ENCODE measurements at places on chromosomes 2 and 18. TPM values are rescaled to one million over a fixed set of nuclear protein-coding genes. Genes with fewer than 3 reads are reported as not detected.

GRCh38 chr2:204931562-204931961 lies 386.3 kb downstream of the PARD3B start:
- no peak for DNase-seq

GRCh38 chr2:102184568-102184967 lies 2.3 kb upstream of the IL1RL2 start:
- DNase-seq, result no peak

GRCh38 chr18:72261590-72261989 lies 282.6 kb downstream of the CBLN2 start:
- no peak for DNase-seq

DNA sequence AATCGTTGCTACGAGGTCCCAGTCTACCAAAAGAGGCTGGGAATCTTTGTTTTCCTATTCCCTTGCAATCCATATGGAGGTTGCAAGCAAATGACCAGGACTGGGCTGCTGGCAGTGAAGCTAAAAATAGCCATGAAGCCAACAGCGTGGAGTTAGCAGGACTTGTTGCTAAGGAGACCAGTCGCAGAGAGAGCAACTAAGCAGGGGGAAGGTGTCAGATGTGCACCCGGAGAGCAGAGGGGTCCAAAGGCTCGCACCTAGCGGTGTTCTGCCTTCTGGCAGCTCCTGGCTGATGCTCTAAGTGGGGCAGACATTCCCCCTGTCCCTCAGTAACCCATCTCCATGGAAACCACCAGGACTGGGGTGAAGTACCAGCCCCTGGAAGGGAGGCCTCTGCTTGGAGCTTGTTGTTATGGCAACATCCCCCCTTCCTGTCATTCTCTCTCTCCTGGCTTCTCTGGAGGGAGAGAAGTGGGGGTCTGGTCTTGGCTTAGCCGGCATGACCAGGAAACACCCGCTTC lies 84.6 kb downstream of the DNMT3A start:
- DNase-seq, result no peak

DNA sequence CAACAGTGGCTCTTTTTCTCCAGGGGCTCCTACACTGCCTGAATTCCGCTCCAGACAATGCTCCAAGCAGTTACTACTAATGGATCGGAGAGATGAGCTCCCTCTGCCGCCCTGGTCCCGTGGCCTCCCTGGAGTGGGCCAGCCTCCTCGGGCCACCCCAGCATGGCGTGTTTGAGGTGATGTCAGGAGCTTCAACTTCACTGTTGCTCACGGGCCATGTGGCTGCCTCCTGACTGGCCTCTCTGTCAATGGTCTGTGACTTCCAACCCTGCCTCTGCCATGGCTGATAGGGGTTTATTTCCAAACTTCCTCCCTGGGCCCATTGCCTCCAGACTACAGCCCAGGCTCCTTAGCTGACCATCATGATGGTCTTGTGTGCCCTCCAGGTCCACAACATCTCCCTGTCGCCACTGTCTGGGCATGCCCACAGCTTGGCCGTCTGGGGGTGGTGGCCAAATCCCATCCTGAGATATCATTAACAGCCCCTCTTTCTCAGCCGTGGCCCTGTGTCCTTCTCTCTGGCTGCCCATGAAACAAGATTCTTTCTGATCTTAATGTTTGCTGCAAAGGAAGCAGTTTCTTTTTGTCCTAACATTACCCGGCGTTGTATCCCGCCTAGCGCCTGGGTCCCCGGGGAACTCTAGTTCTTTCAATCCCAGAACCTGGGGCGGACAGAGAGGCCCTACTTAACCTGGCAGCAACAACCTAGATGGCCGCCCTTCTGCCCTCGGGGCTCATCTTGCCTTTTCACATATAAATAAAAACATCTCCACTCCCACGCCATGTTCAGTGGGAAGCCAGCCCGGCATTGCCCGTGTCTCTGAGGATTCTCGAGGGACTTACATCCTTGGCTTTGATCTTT lies 38.1 kb downstream of the ATOH8 start:
- DNase-seq, result no peak

DNA sequence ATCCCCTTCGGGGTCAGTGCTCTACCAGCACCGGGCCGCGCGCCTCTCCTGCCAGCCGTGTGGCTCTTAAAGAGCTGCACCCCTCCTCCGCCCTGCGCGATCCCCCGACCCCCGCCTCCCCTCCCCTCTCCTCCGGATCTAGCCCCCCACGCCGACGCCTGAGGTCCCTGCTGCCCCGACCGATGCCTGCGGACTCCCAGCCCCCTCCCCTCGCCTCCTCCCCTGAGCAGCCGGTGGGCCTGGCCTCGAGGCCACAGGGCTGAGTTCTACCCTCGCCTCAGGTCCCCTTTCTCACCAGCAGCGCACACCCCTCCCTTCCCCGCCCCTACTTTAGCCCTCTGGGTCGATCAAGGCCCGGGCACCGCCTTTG lies 5.8 kb upstream of the SIX3 start:
- no peak for DNase-seq

GRCh38 chr2:126934809-126935208 lies 36.1 kb downstream of the TEX51 start:
- DNase-seq, result no peak

The COLEC12 gene
- polyA plus RNA-seq, result 38.7 TPM

GRCh38 chr18:54958704-54959625 lies at the start of gene CCDC68:
Gene CCDC68, minus strand, starts transcription at chr18:54959461. Its CDS starts 16,670 bp downstream, at chr18:54942791.
- DNase-seq, result no peak

GRCh38 chr2:182207049-182207746 lies 219.6 kb downstream of the PDE1A start:
- no peak for DNase-seq

The CLHC1 gene
- 14.7 TPM for polyA plus RNA-seq

GRCh38 chr2:36802952-36803351 lies 106.4 kb downstream of the VIT start:
- DNase-seq, result no peak

- no peak for DNase-seq
Measured at GRCh38 chr2:184756161-184756560, 157.8 kb downstream of the ZNF804A start.

The EHD3 gene
- polyA plus RNA-seq, result 3.7 TPM

The ZNF396 gene
- 0.96 TPM for polyA plus RNA-seq

The COL4A4 gene
- polyA plus RNA-seq, result 0.09 TPM

The CELF4 gene
- 1.1 TPM for polyA plus RNA-seq

The PRKAG3 gene
- 32.9 TPM for polyA plus RNA-seq

Measured in forelimb muscle (tissue), 1 donor.